ENCODE measurements at places on chromosomes 2 and 18.

- DNase-seq = no peak
Measured at GRCh38 chr2:180227461-180227860, 220.4 kb upstream of the CWC22 start.

DNA sequence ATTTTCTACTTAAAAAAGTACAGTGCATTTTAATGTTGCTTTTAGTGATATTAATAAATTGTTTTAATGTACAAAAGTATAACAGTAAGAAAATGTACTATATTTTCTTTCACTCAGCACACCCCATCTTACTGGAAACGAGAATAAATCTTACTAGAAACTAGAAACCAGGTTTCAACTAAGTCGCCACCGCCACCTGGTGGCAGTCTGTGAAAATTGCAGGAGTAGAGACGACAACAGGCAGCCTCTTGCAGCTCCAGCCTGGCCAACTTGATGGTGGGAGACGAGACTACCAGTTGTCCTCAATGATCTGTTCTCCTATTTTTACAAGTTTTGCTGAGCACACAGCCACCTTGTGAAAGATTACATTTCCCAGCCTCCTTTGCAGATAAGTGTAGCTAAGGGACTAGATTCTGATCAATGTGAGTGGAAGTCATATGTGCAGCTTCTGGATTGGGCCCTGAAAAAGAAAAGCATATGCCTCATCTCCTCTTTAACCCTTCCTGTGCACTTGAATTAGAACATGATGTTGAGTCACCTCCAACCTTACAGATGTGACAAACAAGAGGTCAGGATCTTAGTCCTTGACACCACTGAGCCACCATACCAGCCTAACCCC, 8.7 kb downstream of the OTOF start:
- no peak for DNase-seq

GRCh38 chr2:168703926-168704325, 98.5 kb upstream of the NOSTRIN start:
- DNase-seq = no peak

GRCh38 chr2:183614799-183615435, 490.7 kb downstream of the NUP35 start:
- DNase-seq = peak; percentile 8

DNA sequence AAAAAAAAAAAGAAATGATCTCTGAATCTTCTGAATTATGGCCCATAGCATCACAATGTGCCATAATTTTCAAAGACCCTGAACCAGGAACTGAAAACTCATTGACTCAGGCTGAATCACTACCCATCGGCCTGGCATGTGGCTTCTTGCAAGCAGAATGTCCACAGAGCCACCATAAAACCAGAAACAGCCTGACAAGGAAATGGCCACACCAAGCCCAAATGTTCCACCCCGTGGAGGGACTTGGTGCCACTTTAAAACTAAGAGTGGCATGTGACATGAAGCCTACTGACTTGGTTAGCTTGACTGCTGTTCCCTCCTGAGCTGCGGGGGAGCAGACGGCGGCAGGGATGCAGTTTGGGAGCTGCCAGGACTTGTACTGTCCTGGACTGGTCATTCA, 71.2 kb upstream of the RBM44 start:
- DNase-seq = no peak

- DNase-seq = no peak
Measured at GRCh38 chr2:156466739-156467405, 30.7 kb downstream of the GPD2 start.

DNA sequence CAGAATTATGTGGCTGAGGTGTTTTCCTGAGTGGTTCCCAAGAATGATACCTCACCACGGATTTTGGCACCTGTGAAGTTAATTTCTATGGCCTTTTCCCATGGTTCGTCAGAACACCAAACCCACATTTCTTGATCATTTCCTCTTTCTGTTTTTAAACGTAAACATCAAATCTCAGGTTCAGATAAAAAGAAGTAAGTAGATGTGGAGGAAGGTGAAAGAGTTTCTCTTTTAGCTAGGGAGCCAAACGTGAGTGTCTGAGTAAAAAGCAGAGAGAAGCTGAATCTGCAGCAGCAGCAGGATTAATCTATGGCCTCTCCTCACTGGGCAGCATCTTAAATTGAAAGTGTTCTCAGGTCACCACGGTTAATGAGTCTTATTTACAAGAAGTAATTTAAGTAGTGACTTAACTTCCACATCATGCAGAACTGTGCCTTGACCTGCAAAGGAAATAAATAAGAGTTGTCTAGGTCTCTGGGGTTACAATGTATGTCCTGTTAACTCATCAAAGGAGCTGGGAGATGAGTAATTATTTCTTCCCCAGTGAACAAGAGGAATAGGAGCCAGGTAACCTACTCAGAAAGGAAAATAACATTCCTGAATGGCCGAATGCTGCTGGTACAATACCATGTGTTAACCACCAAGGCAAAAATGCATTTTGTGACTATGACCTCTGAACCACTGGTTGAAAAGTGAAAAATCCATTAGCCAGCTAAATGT, 139.6 kb upstream of the NETO1 start:
- no peak for DNase-seq

DNA sequence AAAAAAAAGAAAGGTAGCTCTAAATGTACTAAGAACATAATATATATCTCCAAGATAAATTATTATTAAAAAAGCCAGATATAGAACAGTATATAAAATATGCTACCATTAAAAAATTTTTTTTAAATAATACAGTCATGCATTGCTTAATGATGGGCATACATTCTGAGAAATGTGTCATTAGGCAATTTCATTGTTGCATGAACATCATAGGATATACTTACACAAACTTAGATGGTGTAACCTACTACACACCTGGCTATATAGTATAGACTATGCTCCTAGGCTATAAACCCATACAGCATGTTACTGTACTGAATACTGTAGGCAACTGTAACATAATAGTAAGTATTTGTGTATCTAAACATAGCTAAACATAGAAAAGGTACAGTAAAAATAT, 18.3 kb upstream of the LAPTM4A start:
- no peak for DNase-seq

GRCh38 chr2:101446869-101447268, 28.0 kb downstream of the RFX8 start:
- no peak for DNase-seq

DNA sequence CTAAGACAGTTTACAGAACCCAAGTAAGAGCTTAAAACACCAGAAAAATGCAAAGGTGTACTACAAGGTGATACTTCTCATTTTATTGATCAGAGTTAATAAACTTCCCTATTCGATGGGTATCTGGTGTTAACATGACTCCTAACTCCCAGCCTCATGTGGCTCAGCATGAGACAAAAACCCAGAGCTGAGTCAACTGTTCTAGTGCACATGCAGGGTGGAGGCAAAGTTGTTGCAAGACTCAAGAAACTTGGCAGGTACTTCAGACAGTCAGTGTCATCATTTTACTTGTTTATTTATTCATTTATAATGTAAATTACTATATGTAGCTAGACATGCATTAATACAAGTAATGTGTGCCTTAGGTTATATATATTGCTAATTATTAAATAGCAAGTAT, 216.6 kb upstream of the DSEL start:
- no peak for DNase-seq
